ENCODE measurements at places on chromosomes 1 and 21.

GRCh38 chr1:159917533-159918351 is 7.6 kb downstream of the TAGLN2 start:
- DNase-seq = no peak

- DNase-seq = no peak
These were observed 46.5 kb downstream of the LUZP1 start for GRCh38 chr1:23122023-23122748.

GRCh38 chr1:89100412-89100811 is 25.5 kb downstream of the GBP2 start:
- no peak for DNase-seq

DNA sequence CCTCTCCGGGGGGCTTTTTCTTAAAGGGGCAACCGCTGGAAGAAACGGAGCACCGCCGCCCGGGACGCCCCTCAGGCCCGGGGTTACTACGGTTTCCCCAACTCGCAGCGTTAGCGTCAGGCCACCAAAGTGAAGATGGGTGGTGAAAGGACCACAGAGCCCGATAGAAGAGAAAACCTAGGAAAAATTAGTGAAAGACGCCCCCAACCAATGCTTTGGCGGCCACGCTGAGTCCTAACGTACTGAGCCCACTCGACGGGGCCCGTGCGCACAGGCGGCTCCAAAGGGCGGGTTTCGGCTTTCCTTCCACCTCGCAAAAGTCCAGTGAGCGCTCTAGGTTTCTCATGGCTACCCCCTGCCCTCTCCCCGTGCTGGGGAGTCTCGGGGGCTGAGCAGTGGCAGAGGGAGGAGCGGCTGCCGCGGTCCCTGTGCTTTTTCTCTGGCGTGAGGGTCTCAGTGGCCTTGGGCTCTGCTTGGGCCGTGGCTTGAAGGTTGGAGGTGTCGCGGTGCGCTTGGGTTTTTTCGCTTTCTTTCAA is 12.2 kb upstream of the SPEN start:
- DNase-seq = no peak

DNA sequence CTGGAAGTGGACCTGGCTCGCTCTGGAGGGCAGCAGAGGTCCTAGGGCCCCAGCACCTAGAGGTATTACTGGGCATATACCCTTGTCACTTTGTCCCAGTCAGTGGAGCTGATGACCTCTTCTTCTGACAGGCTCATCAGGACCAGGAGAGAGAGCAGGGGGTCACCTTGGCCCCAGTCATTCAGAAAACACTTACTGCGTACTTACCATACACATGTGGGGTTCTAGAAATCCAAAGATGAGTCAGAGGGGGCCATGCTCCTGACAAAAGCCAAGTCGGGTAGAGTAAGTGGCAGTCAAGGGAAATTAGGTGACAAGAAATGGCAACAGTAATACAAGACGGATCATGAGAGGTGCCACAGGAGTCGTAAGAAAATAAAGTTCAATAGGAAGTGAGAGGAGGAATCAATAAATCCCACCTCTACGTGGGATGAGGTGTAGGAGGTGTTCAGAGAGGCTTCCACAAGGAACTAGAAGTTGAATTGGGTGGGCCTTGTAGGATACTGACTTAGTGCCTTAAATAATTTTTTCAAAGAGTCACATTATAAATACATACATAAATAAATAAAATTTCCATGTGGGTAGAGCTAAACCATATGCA is 6.8 kb downstream of the KCNC4 start:
- no peak for DNase-seq

DNA sequence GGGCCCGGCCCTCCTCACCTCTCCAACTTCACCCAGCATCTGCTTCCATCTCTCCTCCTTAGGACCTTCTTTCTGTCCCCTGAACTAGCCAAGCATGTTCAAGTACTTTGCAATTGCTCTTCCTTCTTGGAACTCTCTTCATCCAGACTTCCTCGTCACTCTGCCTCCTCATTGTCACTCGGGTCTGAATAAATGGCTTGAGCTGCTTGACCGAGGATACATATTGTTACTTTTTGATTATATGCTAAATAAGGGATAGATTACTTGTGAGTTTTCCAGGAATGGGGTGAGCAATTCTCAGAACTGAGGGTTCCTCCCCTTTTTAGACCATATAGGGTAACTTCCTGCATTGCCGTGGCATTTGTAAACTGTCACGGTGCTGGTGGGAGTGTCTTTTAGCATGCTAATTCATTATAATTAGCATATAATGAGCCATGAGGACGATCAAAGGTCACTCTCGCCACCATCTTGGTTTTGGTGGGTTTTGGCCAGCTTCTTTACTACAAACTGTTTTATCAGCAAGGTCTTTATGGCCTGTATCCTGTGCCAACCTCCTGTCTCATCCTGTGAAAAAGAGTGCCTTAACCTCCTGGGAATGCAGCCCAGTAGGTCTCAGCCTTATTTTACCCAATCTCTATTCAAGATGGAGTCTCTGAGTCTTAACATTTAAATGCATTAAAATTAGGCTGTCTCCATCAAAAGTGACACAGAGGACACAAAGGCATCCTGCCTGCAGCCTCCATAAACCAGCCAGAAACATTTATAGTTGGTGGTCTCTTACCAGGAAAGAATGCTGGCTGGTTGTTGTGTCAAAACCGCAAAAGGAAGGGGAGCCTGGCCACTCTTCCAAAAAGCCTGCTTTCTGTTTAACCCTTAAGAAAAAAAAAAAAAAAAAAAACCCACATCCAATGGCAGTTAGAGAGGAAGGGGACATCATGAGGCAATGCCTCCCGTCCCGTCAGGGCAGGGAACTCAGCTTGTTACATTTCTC is 179.3 kb downstream of the KAZN start:
- no peak for DNase-seq

- DNase-seq = no peak
These were observed 172.7 kb downstream of the TRIM33 start for GRCh38 chr1:114338191-114338890.

- DNase-seq = no peak
These were observed 45.5 kb downstream of the IER5 start for GRCh38 chr1:181133969-181134418.

DNA sequence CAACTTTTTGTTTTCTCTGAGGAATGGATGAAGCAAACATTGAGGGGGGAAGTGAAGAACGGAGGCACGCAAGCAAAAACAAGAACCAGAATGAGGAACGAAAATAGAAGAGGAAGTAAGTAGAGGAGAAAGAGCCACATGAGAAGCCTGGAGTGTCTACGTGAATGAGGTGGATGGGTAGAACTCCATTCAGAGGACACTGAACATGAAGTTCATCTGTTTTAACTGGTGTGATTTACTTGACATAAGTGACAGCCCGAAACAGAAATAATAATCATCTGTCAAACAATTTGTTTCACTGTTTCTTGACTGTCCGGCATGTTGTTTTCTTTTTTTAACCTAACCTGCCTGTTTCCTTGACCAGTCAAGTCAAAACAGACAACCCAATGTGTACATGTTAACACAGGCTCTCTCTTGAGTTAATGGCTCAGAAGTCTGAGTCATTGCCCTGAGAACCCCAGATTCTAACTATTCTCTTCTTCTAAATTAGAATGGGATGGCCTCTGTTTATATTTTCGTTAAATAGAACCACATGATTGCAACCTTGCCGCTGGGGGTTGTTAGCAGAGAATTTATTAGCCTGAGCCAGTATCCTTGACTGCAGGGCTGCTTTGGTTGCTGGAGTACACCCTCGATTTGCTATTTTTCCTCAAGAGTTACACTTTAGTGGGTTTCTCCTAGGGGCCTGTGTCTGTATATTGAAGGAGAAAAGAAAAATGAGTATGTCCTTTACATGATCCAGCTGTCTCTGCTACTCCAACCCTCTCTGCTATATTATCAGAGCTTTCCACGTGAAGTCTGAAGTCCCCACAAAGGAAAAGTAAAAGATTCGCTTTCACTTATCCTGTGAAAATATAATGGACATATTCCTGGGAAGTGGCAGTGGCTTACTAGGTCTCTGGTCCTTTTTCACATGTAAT is 151.7 kb downstream of the ZC3H11B start:
- no peak for DNase-seq

- DNase-seq = no peak
These were observed 970.7 kb downstream of the KCNT2 start for GRCh38 chr1:195637539-195637938.

DNA sequence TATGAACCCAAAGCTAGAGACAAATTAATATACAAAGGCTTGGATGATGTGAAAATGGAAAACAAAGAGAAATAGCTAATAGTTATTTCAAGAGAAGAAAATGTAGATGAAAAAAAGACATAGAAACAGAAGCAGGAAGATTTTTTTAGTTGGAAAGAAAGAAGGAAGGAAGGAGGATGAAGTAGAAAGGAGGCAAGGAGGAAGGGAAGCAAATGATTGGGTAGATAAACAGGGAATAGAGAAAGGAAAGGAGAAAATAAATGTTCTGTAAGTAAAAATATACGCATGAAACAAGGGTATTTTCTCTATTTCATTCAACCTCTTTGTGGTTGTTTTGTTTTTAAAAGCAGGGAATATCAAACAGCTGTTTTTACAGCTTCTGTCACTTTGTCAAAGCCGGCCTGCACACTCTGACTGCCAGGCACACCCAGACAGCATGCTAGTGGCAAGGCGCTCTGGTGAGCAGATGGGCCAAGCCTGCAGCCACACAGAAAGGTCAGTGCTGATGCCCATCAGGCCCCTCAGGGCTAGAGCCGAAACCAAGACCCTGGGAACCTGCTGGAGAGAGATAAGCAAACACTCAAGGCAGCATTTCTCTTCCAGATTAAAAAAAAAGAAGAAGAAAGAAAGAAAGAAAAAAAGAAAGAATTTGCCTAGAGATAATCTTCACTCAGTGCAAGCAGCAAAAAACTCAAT is 72.9 kb upstream of the CTTNBP2NL start:
- DNase-seq = no peak

GRCh38 chr1:222632749-222633148 is 14.9 kb downstream of the MIA3 start:
- DNase-seq = no peak

GRCh38 chr1:2848006-2848670 is 46.6 kb upstream of the TTC34 start:
- no peak for DNase-seq

GRCh38 chr1:204258213-204259115 is 44.7 kb upstream of the GOLT1A start:
- DNase-seq = peak; percentile 24

DNA sequence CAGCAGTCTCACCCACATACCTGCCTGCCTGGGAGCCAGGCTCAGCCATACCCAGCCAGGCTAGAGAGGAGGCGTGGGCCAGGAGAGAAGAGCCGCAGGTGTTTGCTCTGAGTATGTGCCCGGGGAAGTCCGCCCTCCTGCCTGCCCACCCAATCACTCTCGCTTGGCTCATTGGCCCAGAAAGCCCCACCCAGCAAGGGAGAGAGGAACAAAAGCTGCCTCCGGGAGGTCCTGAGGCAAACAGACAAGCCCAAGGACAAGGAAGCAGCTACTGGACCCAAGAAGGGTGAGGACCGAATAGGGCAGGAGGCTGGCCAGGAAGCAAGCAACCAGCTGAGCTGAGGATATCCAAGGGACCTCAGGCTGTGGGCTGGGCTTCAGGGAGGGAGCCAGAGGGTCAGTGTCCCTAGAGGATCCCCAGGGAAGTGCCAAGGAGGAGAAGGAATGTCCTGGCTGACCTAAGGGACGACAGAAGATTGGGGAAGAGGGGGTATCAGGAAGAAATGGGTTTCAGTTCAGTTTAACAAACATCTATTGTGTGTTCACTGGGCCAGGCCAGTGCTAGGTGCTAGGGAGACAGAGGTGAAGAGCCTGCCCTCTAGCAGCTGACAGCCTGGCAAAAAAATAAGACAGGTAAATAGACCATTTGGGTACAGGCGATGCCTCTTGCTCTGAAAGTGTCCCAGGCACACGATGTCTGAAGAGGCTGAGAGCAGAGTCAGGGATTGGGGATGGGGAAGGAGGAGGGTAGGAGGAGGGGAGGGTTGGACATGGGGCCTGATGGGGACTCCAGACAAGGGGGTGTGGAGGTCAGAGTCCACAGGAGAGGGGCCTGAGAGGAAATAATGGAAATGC is at the start of gene GJB4:
TSS of gene GJB4 (plus strand) at position 238 of the 855 bp plus-strand sequence. CDS start 1,515 bp downstream, outside the sequence.
- DNase-seq = no peak

DNA sequence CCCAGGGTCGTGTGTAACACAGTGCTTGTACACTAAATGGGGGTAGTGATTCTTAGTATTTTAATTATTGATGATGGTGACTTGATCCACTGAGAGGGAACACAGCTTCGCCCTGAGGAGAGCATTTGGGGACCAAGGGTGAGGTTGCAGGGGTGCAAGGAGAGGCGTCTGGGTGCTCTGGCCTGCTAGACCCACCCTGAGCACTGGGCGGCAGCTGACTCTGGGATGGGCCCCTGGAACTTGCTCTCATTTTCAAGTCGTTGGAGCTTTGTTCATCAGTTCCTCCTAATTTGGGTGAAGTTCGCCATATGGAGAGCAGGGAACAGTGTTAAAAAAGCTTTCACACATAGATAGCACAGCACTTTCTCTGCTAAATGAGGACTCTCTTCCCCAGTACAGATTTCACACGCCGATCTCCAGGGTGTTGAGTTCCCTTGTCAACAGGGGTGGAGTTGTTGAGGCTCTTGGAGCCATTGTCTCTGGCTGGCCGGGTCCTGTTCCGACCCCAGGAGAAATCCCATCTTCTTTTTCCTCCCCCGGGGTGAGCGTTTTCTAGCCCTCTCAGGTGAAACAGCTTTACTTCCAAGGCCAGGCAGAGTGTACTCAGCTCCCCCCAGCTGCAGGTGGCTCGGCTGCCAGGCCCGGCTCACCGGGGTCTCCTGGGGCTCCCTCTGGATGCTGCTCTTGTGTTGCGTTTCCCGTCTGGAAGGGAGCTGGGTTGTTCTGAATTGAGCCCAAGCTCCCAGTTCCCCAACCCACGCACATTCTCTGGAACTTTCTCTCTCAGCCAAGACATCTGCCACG is 367.4 kb downstream of the RPS6KC1 start:
- DNase-seq = no peak

DNA sequence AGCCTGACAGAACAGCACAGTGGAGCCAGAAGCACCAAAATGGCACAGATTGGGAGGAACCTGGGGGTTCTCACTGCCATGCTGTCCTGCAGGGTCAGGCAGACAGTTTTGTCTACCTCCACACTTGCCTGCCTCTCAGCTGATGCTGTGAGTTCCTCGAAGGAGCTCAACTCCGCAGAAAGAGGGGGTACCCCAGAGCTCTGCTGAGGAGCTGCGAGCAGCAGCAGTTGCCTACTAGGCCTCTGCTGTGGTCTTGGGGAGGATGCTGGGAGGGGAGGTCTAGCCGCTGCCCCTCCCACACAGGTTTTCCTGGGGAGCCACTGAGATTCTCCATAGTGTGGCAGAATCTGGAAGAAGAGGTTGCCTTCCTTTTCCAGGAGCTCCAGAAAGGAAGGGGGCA is 192.5 kb downstream of the FOXD2 start:
- no peak for DNase-seq

GRCh38 chr1:182527680-182528079 is 61.4 kb downstream of the RNASEL start:
- DNase-seq = no peak

Data from activated T-cell treated with anti-CD3 and anti-CD28 coated beads, Interleukin-2, amount 50 U/mL, for 1 hour (primary cell).